CD8-positive, alpha-beta T cell (primary cell): ENCODE measurements at places on chromosomes 2 and 18.
A peak's percentile ranks its signal among the peaks of the same experiment; 100 is the strongest.

- no peak for DNase-seq
These were observed 128.0 kb upstream of the TACR1 start for GRCh38 chr2:75327334-75327733.

- no peak for DNase-seq
These were observed 57.5 kb downstream of the OSR1 start for GRCh38 chr2:19300961-19301360.

DNA sequence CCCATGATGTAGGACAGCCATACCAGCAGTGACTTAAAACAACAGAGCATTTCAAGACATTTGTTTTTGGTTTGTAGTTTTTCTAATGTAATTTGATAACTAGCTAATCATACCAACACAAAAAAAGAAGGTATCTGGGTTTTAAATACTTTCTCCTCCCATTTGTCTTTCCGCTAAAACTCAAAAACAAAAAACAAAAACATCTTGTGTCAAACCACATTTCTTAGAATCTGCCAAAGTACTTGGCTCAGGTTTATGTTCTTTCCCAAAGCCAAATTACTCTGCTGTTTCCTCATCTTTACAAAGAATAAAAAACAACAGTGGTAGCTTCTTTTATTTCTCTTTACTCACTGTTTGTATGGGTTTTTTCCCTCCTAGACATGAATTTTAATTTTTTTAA is 71.5 kb downstream of the GREB1L start:
- no peak for DNase-seq

DNA sequence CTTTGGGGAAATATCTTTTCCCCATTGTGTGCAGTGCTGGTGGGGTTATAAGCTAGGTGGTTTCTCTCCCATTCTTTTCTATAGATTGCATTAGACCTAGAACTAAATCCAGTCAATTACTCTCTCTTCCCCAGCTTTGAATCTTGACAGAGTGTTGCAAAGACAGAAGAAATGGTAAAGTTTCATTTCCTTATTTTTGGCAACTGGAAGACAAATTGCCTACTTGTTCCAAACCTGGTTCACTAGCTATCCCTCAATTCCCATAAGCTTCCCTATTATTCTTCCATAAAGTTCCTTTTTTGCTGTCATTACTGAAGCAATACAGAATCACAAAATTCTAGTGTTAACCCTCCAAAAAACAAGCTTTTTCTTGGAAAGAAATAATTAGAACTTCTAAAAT is 94.0 kb upstream of the ITGA4 start:
- DNase-seq, result no peak

GRCh38 chr2:153584244-153584643 is 105.7 kb upstream of the RPRM start:
- DNase-seq, result no peak

- DNase-seq, result no peak
These were observed 563.2 kb upstream of the NRP2 start for GRCh38 chr2:205119136-205119535.

- no peak for DNase-seq
These were observed 39.3 kb downstream of the RAB10 start for GRCh38 chr2:26072925-26073768.

DNA sequence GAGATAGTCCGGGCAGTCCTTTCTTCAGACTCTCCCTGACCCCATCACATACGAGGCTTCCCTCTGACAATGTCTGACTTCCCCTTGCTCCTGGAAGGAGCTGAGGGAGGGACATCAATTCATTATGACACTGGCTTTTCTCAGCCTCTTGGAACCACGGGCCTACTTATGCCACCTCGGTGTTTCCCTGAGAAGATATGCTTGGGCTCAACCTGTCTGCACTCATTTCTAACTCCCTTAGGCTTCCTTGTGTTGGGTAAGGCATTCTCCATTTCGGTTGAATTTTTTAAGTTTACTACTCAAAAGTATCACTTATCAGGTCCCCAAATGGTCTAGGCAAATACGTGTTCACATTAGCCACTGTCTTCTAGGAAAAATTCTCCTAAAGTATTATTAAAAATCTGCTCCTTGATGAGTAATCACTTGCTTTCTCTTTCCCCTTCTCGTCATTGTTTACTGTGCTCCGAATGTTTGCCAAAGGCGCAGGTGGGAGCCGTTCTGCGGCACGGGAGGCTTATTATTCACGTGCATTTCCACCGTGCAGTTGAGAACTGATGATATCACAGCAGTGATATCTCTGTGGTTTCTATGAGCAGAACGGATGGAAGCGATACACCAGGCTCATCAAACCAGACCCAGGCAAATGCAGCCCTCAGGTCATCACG is 33.1 kb downstream of the ARL4C start:
- DNase-seq, result peak; percentile 75

GRCh38 chr18:76357585-76358260 is 137.3 kb downstream of the ZNF516 start:
- DNase-seq, result no peak

- no peak for DNase-seq
These were observed 8.6 kb upstream of the SULT1C4 start for GRCh38 chr2:108369153-108369552.

- DNase-seq, result peak; percentile 66
These were observed 1.8 kb upstream of the AGBL5 start for GRCh38 chr2:27049422-27050280.

DNA sequence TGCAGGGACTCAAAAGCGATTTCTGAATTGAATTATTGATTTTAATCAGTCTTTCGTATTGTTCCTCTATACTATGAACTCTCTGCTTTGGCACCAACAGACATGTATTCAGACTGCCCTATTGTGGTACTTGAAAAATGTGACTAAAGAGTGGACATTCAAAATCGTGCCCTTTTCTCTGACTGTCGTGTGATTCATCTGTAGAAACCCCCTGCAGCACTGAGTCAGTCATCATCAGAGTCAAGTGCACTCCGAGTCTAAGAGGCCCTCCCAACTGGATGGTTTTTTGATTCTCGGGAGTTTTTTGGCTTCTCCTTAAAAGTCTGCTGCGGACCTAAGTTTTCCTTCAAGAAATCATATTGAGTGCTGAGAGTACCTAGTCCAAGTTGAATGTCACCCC is 96.4 kb upstream of the FOSL2 start:
- DNase-seq, result no peak

DNA sequence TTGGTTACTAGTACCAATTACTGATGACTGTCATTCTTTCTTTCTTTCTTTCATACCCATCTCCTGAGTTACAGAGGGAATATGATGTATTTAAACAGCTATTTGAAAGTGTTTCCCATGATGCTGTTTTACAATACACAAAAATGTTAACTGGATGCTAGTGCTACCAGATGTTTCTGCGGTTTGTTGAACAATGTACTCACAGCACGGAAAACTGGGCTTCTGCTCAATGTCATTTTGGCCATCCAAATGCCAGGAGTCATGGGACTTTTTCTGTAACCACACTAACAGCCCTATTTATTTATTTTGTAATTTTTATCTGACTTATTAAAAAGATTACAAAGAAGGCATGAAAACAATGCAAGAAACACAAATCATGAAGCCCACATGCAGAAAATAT is 313.8 kb downstream of the RIT2 start:
- no peak for DNase-seq

DNA sequence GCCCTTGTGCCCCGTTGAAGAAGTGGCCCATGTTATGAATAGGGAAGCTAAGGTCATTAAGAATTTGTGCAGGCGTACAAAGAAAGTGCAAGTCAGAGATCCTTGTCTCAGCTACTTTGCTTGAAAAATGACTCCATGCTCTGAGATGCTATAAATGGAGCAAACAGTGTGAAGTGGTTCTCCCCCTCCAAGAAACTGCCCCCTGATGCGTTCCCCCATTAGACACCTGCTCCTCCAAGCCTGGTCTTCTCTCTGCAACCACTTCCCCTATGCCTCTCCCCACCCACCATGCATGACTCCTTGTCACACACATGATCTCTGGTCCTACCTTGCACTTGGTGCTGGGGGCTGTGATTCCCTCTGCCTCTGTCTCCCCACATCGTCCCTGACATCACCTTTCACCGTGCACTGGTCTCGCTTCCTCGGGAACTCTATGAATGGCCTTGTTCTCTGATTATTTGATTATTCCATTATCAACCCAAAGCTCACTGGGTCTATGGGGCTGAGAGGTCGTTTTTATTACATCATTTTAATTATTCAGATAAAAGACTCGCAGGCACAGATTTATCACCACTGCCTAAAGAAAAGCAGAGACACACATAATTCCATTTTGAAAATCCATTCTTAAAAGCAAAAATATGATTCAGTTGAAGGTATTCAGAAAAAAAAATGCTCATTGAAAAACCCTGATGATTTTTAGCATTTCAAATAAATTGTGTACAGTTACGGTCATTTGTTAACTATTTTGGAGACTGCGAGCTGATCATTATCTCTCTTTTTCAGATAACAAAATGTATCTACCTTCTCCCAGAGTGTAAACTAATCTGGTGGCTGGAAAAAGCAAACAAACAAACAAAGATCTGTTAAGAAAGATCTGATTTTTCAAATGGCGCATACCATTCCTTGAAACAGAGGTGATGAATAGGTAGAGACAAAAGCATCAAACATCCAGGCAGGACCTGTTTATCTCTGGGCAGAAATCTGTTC is 294.9 kb downstream of the SOX11 start:
- no peak for DNase-seq

GRCh38 chr18:53625997-53626599 is 598.4 kb downstream of the MBD2 start:
- no peak for DNase-seq

DNA sequence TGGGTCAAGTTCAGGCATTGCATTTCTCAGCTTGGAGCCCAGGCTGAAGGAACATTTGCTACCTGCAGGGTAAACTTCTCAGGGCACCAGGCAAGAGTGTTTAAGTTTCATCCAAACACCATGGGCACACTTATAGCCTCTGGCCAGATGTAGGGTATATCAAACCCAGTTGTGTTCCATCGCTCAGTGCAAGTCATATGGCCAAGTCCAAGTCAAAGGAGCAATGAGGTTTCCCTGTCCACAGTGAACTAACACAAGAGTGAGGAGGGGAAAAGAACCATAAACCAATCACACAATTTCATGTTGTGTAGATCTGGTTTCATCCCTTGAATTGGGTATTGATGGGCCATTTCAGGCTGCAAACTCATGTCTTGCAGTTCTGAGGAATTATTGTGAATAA is 107.2 kb downstream of the SOX11 start:
- DNase-seq, result no peak

DNA sequence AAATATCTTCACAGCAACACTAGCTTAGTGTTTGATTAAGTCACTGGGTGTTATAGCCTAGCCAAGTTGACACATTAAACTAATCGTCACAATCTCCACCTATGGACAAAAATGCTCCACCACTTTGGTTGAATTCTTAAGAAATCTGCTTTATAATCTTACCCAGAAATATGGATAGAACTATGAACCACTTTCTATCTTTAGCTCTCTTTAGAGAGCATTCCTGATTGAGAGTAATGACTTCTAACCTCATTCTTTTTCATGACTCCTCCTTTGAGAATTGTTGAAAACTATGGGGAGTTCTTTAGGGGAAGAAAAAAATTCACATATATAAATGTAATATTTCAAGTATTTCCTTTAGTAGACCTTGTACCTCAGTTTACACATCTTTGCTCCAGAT is 1282.2 kb upstream of the ZEB2 start:
- DNase-seq, result no peak

DNA sequence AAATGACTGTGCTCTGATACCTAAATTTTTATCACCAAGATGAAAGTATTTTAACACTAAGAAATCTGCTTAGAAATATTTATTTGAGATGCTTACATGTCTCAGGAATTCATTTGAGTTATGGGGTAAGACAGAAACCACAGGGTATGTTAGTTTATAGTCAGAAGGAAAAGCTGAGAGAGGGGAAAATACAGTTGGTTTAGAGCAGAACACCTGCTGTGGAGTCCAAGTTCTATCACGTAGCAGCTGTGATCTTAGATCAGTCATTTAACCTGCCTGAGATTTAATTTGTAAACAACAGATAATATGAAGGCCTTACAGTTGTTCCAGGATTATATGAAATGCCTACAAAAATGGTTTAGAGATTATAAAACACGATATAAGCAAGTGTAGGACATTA is 29.0 kb downstream of the PDE6D start:
- no peak for DNase-seq

GRCh38 chr2:27118525-27119329 is at the start of gene CGREF1:
CGREF1 (minus strand) TSS chr2:27119128; CDS start chr2:27104366, 14,762 bp downstream.
- DNase-seq, result no peak

DNA sequence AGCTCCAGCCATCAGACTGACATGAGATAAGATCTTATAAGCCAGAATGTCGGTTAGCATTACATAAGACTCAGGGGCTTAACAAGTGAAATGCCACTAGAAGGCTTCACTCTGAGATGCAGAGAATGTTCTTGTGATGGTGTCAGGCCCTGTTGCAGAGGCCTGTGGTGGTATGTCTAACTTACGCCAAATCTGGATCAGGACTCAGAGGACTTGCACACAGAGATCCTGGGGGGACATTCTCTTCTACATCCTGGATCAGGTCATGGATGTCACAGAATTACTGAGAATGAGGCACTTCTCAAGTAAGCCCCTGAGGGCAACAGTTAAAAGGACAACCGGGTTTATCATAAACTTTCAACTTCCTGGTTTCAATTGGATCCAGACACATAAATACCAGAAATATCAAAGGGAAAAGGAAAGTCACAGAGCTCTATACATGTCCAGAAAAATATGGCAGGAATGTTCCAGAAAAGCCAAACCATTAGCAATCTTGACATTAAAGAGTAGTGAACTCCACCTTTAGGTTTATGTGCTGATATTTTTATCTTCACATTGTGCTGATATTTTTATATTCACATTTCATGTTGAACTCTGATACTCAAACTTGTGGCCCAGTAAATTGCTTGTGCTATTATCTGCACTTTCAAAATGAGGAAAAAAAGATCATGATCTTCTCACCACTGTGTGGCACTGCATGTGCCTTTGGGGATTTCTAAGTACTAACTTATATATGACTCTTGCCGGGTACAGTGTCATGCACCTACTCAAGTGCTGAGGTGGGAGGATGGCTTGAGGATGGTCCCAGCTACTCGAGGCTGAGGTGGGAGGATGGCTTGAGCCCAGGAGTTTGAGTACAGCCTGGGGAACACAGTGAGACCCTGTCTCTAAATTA is 137.5 kb upstream of the RNF152 start:
- DNase-seq, result no peak

DNA sequence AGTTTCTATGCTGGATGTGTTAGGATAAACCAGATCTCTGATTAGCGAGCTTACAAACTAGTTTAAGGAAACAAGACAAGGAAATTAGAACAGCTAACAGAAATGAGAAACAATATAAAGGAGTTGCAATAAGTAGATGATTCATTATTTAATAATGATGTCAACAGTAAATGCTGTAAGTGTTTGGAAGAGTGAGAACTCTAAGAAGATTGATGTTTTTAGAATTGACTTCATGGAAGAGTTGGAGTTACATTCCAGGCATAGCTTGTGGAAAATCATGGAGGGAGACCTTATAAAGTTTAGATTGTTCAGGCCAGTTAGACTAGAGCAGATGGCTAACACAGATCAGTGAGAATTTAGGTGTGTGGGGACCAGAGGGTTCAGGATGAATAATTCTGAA is 32.6 kb downstream of the PPP1R1C start:
- no peak for DNase-seq

GRCh38 chr18:74524097-74524496 is 10.2 kb upstream of the CNDP1 start:
- DNase-seq, result no peak
